CD14-positive monocyte (primary cell): ENCODE measurements at places on chromosomes 6 and 20. TPM values are rescaled to one million over a fixed set of nuclear protein-coding genes. Genes with fewer than 3 reads are reported as not detected.

- DNase-seq = no peak
Observed at GRCh38 chr6:109795994-109796555, 105.0 kb downstream of the FIG4 start.

- no peak for DNase-seq
Observed at GRCh38 chr6:87065117-87065516, 29.8 kb downstream of the CGA start.

DNA sequence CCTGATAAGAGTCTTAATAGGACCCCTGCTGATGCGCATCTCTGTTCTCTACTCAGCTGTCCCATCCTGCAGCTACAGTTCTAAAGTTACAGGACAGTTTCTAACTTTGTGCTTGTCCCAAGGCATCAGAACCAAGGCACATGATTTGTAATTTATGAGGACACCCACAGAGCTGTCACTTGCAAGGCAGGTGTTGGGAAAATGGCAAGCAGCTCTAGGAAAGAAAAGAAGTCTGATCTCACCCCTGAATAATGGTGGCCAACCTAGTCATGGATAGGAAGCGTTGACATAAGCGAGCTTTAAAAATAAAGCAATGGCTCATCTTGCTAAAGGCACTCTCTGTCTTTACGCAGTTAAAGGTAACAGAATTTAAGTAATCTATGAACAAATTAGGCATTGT is 127.6 kb upstream of the VGLL2 start:
- no peak for DNase-seq

- no peak for DNase-seq
Observed at GRCh38 chr6:106659859-106660258, 30.5 kb downstream of the QRSL1 start.

DNA sequence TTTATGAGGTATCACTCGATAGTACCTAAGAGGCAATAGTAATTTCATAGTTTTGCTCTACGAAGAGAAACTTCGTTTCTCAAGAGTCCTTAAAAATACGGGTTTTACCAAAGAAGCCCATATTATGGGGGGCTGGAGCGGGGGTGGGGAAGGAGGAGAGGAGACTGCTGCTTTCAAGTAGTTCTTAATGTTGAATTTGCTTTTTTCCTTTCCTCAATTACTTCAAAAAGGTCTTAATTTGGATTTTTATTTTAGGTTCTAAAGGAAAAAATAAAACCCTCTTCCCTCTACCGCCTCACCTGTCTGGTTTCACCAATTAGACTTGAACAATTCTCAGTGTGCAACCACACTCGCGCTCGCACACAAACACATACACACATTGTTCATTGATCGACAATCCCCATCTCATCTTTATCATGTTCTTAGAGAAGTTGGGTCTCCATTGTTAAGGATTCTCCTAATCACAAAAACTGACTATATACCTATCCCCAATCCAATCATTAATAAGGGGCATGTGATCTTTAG is 97.2 kb downstream of the HFE start:
- no peak for DNase-seq

DNA sequence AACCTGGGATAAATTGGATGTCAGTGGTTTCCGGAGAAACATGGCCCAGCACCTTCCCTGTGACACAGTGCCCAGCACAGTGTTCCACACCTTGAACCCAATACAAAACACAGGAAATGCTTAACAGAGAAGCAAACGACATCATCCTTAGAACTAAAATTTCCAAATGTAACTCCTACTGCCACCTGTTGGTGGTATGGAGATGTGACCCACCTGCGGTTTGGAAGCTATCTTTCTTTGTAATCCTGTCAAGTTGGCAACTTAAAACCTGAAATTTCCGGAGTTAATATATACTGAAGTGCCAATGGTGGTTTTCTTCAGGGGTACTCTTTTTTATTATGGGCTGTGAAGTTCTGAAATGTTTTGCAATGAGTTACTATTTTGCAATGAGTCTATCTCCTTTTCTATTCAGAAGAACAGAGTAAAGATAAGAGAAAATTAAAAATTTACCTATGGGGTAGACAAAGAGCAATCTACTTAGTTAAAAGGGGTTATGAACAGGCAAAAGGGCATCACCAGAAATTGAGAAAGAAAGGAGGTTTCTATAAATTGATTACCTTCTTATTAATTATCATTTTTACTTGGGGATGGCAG is 658.8 kb downstream of the PTPRT start:
- DNase-seq = peak; percentile 27

GRCh38 chr6:158868122-158868480 is 48.9 kb upstream of the EZR start:
- no peak for DNase-seq

DNA sequence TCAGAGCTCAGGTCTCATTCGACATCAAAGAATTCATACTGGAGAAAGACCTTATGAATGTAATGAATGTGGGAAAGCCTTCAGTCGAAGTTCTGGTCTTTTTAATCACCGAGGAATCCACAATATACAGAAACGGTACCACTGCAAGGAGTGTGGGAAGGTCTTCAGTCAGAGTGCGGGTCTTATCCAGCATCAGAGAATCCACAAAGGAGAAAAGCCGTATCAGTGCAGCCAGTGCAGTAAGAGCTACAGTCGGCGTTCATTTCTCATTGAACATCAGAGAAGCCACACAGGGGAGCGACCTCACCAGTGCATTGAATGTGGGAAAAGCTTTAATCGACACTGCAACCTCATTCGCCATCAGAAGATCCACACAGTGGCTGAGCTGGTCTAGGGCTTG is 7.7 kb downstream of the ZSCAN9 start:
- no peak for DNase-seq

DNA sequence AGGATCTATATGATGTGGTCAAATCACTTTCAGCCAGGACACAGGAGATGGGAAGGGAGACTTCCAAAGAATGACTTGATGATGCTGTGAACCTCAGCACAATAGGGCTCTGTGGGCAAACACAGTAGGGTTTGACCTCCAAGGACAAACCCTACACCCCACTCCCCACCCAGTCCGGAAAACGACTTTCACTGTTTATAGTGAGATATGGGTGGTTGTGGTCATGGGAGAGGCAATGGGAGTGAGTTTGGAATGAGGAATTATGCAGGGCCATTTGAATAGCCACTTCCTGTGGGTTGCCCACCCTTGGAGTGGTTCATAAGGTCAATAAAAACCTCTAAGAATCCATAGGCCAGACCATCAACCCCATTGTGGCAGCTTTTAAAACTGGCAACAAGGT is 38.4 kb upstream of the PRND start:
- DNase-seq = no peak

Gene SLPI
- polyA plus RNA-seq = 1.2 TPM

Gene ZNF334
- 0.04 TPM in 1 of 2 replicates, not detected in the other for polyA plus RNA-seq

Gene PAK5
- polyA plus RNA-seq = not detected

DNA sequence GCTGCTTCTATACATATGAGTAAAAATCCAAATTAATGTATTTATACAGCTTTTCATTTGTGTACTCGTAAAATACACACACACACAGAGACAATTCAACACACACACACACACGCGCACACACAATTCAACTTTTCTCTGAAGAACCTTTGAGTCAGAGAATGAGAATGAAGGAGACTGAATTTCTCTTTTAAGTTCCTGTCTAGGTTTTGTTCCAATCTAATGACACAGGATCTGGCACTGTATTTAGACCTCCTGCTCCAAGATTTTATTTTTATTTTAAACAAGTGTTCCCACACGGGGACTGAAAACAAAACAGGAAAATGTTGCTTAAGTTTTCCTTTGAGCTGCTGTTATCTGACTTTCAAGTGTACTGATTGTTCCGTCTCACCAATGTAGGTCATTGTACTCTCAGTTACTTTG is 250.8 kb downstream of the LAMA2 start:
- DNase-seq = no peak

Gene BPI
- 6.1 and 8.2 TPM in 2 replicates for polyA plus RNA-seq

Gene PTPRK
- not detected for polyA plus RNA-seq

DNA sequence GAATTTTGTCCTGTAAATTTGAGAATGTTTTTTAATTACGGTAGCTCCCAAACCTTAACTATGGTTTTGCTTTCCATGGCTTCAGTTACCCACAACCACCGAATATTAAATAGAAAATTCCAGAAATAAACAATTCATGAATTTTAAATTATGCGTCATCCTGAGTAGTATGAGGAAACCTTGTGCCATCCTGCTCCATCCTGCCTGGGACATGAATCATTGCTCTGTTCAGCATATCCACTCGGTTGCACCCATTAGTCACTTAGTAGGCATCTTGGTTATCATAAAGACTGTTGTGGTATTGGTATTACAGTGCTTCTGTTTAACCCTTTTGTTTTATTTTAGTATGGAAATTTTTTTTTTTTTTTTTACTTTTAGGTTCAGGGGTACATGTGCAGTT is 39.7 kb downstream of the KCNS1 start:
- no peak for DNase-seq

Gene PDE7B
- polyA plus RNA-seq = 0.89 TPM

Gene FAM83B
- not detected for polyA plus RNA-seq

DNA sequence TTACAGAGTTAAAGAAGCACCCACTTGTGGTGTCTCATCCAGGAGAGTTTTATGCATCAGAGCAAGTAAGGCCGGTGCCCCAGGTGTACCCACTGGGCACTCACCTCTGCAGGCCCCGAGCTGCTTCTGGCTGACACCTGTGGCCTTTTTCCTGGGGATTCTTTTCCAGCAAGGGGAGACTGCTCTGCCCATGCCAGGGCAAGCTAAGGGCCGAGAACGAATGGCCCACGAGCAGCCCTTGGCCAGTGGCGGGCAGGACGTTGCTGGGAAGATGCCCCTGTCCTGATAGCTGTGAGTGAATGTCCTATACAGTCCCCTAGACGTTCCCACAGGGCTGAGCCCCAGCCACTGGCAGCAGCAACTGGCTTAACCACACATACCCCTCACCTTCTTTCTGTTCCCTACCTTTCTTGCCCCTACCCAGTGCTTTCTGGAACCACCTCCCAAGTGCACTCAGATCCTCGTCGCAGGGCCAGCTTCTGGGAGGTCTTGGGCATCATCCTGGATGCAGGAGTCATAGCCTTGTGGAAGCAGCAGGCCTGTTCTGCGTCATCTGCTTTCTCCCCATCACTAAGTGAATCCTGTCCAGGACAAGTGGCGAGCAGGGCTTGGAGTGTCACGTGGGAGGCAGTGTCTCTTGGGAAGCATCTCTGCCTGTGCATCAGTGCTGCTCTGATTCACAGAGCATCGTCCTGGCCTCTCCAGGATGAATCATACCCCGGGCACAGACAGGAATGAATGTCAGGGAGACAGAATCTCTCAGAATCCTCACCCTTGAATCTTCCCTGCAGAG is 32.5 kb downstream of the SYNDIG1 start:
- DNase-seq = no peak

- DNase-seq = no peak
Observed at GRCh38 chr6:146550911-146551310, 7.3 kb downstream of the RAB32 start.

Gene OARD1
- 16.8 TPM for polyA plus RNA-seq

Gene IP6K3
- not detected for polyA plus RNA-seq

Gene IPCEF1
- polyA plus RNA-seq = 14.7 TPM

DNA sequence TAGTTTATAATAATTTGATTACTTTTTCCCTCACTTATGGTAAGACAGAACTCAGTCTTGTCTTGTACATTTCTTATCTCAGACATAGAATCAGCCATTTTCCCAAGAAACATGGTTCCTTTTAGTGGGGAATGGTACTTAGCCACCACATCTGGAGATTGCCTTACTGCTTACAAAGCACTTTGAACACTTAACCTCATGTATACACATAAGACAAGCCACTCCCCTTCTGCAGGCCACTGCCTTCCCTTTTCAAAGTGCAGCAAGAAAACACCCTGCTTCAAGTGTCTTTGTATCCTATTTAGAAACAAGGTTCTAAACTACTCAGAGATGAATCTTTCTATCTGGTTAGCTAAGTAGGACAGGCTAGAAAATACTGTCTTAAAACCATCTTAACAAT is 159.2 kb downstream of the UBE3D start:
- DNase-seq = no peak

Gene TSHZ2
- not detected for polyA plus RNA-seq

Gene ILRUN
- polyA plus RNA-seq = 11.5 and 19.3 TPM in 2 replicates

DNA sequence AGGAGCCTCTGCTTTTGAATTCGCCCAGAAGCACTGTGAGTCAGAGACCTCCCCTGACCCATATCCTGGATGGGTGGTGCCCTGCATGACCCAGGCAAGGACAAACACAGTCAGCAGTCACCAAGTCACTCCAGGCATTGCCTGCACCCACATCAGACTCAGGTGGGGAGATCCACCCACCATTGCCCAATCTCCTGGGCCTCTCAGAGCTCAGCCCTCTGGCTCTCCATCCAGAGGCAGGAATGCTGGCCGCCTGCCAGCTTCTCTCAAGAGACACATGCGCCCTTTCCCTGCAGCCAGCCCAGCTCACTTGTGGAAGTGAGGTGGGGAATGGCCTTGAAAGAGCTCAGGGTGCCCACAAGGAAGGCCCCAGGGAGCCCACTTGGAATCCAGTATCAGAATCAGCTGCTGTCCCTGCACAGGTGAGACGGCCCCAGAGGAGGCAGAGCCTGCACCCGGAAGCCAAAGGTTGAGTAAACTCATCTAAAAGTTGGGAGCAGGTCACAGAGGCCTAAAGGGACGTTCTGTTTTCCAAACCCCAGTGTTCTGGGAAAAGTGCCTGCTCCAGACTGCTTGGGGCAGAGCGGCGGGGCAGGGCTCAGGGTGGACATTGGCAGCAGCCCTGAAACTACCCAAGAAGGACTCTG is 129.8 kb downstream of the PREX1 start:
- DNase-seq = no peak

Gene LPA
- polyA plus RNA-seq = not detected

DNA sequence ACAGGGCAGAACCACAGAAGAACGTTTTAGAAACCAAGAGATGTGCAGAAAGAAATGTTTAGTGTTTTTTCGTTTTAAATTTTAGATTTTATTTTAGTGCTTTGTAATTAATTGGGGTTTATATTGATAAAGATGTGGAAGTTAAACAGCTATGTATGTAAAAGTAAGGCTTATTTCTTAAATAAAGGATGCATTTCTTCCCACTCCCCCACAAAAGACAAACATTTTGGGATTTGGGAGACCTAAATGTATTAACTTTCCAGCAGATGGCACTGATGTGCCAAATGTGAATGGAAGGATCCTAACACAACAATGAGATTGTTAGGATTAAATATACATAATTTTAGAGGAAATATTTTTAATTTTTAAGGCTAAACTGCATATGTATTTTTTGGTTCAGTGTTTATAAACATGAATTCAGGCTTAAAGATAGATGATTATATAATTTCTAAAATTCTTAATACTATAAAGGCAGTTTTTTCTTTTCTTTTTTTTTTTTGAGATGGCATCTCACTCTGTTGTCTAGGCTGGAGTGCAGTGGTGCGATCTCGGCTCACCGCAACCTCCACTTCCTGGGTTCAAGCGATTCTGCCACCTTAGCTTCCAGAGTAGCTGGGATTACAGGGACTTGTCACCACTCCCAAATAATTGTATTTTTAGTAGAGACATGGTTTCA is 12.0 kb downstream of the PFDN4 start:
- no peak for DNase-seq

- DNase-seq = peak; percentile 62
Observed at GRCh38 chr6:7439228-7439627, 49.6 kb downstream of the RIOK1 start.

- no peak for DNase-seq
Observed at GRCh38 chr6:105713474-105714118, 310.7 kb upstream of the PREP start.

Gene COL9A3
- polyA plus RNA-seq = 1.8 TPM
